RPMI7951 (cell line): ENCODE measurements at places on chromosomes 5 and 9. TPM values are rescaled to one million over a fixed set of nuclear protein-coding genes. Genes with fewer than 3 reads are reported as not detected.
A peak's percentile ranks its signal among the peaks of the same experiment; 100 is the strongest.

The IER5L gene
- 11.2 and 21.2 TPM in 2 replicates for total RNA-seq

DNA sequence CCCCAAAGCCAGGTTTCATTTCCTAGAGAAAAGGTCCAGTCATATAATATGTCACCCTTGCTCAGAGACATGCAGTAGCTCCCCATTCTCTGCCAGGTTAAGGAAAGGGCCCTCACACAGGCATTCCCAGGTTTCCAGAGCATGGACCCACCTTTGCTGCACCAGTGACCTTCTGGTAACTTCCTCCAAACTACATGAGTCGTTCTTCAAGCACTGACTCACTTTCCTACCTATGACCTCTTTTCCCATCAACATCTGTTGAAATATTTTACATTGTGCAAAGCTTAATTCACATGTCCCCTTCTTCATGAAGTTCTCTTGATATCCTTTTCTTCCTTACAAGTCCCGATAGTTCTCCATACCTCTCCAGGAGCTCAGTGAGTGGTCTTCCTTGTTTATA lies 25.9 kb downstream of the SH3TC2 start:
- DNase-seq: no peak

DNA sequence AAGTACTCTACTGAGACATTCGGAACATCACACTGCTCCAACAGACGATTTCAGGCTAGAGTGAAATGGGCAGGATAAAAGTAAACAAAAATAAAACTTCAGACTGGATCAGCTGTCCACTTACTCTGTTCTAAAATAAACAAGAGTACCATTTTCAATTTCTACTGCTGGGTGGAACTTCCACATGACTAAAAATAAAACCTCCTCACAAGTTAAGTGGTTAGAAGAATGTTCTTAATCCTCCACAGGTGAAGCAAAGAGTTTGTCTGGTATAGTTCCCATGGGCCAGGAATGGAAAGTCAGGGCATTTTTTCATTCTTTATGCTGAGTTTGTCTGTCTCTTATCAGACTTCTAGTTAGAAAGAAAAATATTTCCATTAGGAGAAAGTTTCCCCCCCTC lies 15.7 kb downstream of the NUDT12 start:
- DNase-seq: no peak

The CD180 gene
- under 0.01 TPM in 1 of 2 replicates, not detected in the other for total RNA-seq

The FAM78A gene
- total RNA-seq: 0.24 and 2.0 TPM in 2 replicates

- DNase-seq: peak; percentile 62
Measured at GRCh38 chr5:65801352-65801783, 79.4 kb downstream of the NLN start.

The ANKRD31 gene
- total RNA-seq: under 0.01 TPM in 1 of 2 replicates, not detected in the other

- no peak for DNase-seq
Measured at GRCh38 chr9:134247918-134248631, 78.2 kb upstream of the RXRA start.

- DNase-seq: peak; percentile 80
Measured at GRCh38 chr5:68464424-68464823, 248.9 kb downstream of the PIK3R1 start.

- no peak for DNase-seq
Measured at GRCh38 chr9:75979362-75979761, 88.9 kb downstream of the PCSK5 start.

GRCh38 chr9:33435821-33436277 lies 11.5 kb downstream of the AQP3 start:
- DNase-seq: peak; percentile 42

DNA sequence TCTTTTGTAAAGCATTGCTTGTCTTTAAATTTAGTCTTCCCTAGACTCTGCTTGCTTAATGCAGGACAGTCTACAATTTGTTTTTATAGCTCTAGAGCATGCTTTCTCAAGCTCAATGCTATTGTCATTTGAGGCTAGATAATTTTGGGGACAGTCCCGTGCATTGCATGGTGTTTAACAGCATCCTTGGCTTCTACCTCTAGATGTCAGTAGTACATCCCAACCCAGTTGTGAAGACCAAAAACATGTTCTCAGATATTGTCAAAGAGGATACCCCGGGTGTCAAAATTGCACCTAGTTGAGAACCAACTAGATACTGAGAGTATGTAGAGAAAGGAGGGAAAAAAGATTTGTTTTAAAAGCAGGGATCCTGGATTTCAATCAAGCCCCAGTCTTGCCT lies 277.5 kb downstream of the CEMIP2 start:
- no peak for DNase-seq

DNA sequence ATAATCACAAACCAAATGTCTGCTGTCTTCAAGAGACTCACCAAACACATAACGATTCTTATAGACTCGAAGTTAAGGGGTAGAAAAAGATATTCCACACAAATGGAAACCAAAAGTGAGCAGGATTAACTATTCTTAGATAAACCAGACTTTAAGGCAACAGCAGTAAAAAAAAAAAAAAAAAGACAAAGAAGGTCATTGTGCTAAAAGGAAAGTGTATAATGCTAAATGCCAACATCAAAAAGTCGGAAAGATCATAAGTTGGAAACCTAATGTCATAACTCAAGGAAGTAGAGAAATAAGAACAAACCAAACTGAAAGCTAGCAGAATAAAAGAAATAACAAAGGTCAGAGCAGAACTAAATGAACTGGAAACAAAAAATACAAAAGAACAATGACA lies 714.6 kb downstream of the SEMA5A start:
- DNase-seq: no peak

GRCh38 chr5:32168460-32169033 lies 5.6 kb downstream of the GOLPH3 start:
- no peak for DNase-seq

GRCh38 chr5:112165897-112166737 lies 253.0 kb downstream of the EPB41L4A start:
- DNase-seq: no peak

The CARD9 gene
- total RNA-seq: 0.68 TPM in 1 of 2 replicates, not detected in the other

DNA sequence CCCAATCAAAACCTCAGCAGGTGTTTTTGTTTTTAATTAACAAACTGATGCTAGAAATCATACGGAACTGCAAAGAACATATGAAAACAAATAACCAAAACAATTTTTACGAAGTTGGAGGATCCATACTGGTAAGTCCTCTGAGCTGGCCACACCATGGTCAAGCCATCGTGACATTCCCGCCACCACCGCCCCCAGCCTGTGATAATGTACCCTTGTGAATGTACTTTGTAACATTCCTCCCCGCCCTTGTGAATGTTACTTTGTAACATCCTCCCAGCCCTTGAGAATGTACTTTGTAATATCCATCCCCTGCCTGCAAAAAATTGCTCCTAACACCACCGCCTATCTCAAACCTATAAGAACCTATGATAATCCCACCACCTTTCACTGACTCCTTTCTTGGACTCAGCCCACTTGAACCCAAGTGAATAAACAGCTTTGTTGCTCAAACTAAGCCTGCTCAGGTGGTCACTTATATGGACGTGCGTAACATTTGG lies 63.3 kb downstream of the RAPGEF6 start:
- DNase-seq: no peak

GRCh38 chr9:70510157-70510770 lies 95.8 kb upstream of the KLF9 start:
- DNase-seq: no peak

The STK32A gene
- 0.84 and 1.8 TPM in 2 replicates for total RNA-seq

The ACSL6 gene
- total RNA-seq: not detected in 2 replicates

GRCh38 chr9:75200892-75201470 lies 112.7 kb downstream of the OSTF1 start:
- peak; percentile 30 for DNase-seq

- no peak for DNase-seq
Measured at GRCh38 chr9:87751423-87751822, 25.5 kb downstream of the CTSL start.

The DBH gene
- not detected in 2 replicates for total RNA-seq

The GAS1 gene
- total RNA-seq: 0.60 and 0.78 TPM in 2 replicates

The ECSCR gene
- total RNA-seq: 0.29 and 0.60 TPM in 2 replicates

The TNFSF8 gene
- not detected in 2 replicates for total RNA-seq

The FCN2 gene
- not detected in 2 replicates for total RNA-seq

GRCh38 chr9:123445981-123446610 lies 90.1 kb downstream of the CRB2 start:
- peak; percentile 4 for DNase-seq
